Cortex of kidney (tissue), 1 donor: ENCODE measurements at places on chromosomes 6 and 20.

DNA sequence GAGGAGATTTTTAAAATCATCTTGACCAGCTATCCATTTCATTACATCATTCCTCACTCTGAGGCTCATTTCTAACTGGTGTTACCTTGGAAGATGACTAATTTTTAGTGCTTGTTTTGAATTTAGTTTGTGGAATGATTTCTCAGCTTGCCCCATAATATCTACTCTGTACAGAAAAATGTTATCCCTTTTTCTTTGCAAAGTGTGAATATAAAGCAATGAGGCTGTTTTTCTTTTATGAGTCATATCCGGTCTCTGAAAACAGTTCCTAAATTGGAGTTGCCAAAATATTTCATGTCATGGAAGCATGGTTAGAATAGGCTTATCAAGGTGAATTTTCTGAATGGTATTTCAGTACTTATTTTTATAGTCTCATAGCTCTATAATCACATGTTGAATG, 43.8 kb downstream of the FUT9 start:
- DNase-seq: no peak

DNA sequence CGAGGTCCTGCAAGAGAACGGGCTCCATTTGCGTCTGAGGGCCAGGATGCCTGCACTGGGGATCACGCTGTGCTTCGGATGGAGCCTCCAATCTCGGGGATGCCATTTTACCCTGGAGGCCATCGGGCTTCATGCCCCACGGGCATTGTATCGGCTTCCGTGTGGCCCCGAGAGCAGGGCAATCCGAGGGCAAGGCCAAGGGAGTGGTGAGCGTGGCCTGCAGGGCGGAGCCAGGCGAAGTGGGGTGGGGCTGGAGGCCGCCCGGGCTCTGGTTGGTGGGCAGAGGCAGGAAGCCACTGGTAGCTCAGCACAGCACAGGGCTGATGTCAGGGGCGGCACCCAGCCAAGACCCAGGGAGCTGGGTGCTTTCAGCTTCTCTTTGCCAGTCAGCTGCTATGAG, 57.5 kb upstream of the BHLHE23 start:
- DNase-seq: no peak

DNA sequence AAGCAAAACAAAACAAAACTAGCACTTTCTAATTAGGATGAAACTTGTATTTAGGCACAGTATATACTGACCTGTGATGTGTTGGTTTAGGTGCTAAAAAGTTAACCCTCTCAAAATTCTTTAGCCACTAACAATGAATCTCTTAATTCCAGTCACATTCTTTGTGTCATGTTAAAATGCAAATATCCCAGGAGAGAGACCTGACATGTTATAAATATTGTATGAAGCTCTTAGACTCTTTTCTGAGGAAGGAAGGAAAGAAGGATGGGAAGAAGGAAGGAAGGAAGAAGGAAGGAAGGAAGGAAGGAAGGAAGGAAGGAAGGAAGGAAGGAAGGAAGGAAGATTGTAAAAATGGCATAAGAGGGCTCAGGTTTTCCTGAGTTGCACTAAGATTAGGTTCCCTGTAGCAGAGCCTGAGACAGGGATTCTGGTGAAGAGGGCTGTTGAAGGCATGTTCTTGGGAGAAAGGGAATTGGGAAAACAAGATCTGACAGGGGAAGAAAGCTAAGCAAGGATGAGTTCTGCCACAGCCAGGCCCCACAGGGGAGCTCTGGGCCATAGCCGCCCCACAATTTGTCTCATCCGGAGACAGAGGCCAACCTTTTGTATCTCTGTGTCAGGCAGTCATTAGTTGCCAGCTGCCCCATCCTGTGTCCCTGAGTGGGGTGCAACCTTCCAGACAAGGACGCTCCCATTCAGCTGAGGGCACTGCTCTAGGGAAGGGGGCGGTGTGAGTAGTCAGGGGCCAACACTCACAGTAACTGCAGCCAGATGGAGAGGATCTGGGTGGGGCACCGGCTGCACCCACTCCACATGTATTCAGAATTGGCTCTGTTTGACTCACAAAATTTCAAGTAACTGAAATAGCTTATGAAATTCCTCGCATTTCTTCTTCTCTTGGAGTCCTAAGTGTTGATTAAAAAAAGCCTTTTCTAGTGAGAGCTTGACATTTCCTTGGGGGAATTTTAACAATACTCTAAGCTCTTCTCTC, 189.3 kb upstream of the ARG1 start:
- no peak for DNase-seq

- DNase-seq: no peak
Measured at GRCh38 chr6:158040804-158041347, 59.2 kb downstream of the SYNJ2 start.

- no peak for DNase-seq
Measured at GRCh38 chr6:105449756-105450390, 47.0 kb upstream of the PREP start.

GRCh38 chr6:85459224-85459901, 9.5 kb downstream of the NT5E start:
- DNase-seq: no peak

DNA sequence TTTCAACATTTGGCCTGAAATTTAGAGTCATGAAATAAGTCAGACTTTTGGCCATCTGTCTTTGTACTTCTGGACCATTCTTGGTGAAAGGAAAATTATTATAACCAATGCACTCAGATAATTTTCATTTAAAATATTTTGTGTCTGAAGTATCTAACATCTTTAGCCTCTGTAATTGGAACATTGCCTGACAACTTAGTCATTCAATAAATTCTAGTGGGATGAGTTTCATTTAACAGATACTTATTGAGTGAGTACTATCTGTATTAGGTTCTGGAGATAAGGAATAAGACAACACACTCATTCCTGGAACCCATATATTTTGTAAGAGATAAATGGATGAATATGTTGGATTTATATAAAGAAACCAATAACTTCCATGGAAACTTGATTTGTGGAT, 536.0 kb downstream of the BCKDHB start:
- no peak for DNase-seq

DNA sequence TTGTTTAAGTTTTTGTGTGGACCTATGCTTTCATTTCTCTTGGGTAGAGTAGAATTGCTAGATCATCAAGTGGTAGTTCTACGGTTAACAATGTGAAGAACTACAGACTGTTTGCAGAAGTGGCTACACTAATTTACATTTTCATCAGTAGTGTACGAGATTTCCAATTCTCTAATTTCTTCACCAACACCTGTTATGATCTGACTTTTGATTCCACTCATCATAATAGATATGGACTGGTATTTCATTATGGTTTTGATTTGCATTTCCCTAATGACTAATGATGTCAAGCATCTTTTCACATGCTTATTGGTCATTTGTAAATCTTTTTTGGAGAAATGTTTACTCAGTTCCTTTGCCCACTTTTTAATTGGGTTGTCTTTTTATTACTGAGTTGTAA, 244.4 kb downstream of the GMDS start:
- DNase-seq: no peak

GRCh38 chr20:25470045-25470444, 62.6 kb downstream of the GINS1 start:
- DNase-seq: no peak
